Thoracic aorta (tissue), 2 donors: ENCODE measurements at places on chromosomes 7 and 10.

DNA sequence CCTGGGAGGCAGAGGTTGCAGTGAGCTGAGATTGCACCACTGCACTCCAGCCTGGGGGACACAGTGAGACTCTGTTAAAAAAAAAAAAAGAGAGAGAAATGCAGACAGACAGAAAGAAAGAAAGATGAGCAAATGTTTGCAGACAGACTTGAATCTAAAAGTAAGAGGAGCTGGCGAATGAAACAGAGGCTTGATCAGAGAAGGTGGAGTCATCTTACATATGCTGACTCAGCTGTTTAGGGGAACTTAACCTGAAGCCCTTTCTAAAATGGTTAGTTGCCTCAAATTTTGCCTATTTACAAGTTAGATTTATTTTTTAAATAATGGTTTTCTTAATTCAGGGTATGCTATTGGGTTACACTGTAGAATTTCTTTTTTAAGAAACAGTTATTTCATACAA lies 5.4 kb downstream of the FAM171A1 start:
- DNase-seq: no peak

DNA sequence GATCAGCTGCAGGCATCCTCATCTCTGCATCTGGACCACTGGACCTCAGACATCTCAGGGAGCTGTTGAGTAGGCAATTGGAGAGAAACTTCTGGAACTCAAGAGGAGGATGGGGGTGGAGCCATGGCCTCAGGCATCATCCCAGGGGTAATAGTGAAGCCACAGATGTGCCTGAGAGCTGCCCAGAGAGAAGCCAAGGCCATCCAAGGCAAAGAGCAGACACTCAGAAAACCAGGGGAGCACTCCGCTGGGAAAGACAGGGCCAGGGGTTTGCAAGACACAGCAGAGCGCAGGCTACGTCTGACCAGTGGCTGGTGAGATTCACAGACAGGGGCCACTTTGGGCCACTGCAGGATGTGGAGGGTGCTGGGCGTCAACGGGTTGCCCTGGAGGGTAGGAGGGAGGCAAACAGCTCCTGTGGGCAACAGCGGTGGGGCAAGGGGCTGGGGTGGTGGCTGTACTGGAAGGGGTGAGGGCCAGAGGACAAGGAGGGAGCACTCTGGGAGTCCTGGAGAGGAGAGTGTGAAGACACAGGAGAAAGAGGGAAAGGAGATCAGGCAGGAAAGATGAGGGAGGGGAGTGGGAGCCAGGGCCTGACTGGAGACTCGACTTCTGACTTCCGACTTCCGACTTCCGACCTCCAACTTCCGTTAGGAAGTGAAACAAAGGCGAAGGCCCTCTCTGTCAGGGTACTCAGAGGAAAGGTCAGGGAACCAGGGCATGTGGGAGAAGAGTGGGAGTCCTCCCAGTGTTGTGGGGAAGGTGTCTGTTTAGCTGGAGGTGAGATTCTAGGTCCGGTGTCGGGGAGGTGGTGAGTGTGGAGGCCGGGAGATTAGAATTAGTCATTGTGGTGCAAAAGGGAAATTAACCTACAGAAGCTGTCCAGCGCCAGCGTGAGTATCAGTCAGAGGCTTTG lies 69.7 kb upstream of the ANTXRL start:
- DNase-seq: no peak

GRCh38 chr7:45159296-45159695 lies 1.7 kb downstream of the RAMP3 start:
- DNase-seq: no peak

- DNase-seq: no peak
Observed at GRCh38 chr7:15612205-15612604, 50.4 kb upstream of the AGMO start.

GRCh38 chr7:22666732-22667131 lies 60.3 kb upstream of the IL6 start:
- DNase-seq: no peak

- no peak for DNase-seq
Observed at GRCh38 chr7:16660702-16661464, 14.9 kb downstream of the BZW2 start.

DNA sequence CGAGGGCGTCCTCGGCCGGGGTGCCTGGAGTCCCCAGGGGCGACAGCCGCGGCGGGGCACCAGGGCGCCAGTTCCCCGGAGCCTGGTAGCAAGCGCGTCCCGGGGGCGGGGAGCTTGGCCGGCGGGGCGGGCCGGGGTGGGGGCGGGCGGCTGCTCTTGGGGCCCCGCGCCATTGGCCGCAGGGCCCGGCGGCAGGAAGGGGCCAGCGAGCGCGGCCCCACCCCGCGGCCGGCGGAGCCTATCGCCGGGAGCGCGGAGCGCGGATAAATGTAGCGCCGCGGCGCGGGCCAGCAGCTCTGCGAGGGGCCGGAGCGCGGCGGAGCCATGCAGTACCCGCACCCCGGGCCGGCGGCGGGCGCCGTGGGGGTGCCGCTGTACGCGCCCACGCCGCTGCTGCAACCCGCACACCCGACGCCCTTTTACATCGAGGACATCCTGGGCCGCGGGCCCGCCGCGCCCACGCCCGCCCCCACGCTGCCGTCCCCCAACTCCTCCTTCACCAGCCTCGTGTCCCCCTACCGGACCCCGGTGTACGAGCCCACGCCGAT lies at the start of gene HHEX:
Gene HHEX (plus strand): TSS at position 293 of the 548 bp plus-strand sequence. CDS start 32 bp downstream, at position 325.
- DNase-seq: no peak
